Glutamatergic neuron (in vitro differentiated cells): ENCODE measurements at places on chromosomes 4 and X.

GRCh38 chr4:99845179-99845578, 28.6 kb downstream of the DAPP1 start:
- DNase-seq: no peak

DNA sequence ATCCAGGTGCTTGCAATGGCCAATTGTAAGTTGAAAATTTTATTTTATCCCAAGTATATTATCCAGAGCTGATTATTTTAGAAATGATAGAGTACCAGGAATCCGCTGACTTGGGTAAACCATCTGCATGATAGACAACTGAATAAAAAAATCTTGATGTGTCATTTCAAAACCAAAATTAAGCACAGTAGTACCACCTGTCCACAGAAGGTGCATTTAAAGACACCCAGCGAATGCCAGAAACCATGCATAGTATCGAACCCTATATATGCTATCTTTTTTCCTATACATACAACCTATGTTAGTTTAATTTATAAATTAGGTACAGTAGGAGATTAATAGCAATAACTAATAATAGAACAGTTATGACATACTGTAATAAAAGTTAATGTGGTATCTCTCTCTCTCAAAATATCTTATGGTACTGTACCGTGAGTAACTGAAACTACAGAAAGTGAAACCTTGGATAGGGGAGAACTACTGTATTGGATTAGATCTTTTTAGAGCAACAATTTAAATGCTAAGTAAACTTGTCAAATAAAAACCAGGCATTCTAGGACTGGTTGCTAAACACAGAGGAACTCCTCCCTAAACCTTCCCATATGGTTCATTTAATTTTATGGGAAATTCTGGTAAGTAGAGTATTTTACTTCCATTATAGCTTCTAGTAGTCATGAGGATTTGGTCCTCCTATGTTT, 6.2 kb downstream of the NEIL3 start:
- no peak for DNase-seq

- peak; percentile 55 for DNase-seq
Observed at GRCh38 chrX:68433155-68433980, at the start of gene OPHN1. Gene OPHN1, minus strand, starts transcription at chrX:68433495. Its CDS starts 475 bp downstream, at chrX:68433020.

DNA sequence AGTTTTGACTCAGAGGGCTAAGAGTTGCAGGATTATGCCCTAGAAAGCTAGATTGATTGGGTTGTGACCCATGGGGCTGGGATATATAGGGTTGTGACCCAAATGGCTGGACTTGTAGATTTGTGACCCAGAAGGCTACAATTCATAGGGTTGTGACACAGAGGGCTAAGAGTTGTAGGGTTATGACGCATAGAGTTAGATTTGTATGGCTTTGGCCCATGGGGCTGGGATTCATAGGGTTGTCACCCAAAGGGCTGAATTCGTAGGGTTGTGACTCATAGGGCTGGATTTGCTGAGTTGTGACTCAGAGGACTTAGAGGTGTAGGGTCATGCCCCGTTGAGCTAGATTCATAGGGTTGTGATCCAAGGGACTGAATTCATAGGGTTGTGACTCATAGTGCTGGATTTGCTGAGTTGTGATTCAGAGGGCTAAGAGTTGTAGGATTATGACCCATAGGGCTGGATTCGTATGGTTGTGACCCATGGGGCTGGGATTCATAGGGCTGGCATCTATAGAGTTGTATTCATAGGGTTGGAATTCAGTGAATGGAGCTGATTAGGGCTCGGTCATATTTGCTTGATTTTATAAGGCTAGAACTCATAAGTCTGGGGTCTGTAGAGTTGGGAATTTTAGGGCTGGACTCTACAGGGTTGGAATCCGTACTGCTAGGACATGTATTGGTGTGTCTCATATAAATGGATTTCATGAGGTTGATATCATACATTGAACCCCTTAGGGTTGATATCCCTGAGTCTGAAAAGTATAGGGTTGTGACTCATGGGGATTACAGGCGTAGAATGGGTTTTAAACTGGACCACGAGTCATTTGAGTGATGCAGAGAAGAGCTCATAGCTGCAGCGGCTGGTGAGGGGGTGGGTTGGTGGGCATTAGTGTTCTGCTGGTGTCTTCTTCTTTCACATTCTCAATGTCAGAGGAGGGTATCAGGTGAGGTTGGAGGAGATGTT, 125.7 kb downstream of the CRLF2 start:
- DNase-seq: no peak

- no peak for DNase-seq
Observed at GRCh38 chr4:6951880-6952381, 42.3 kb downstream of the TBC1D14 start.
